ENCODE measurements at places on chromosomes 5 and 9.

- no peak for DNase-seq
These were observed 396.1 kb upstream of the MPDZ start for GRCh38 chr9:13675638-13676000.

- no peak for DNase-seq
These were observed 56.4 kb downstream of the SPEF2 start for GRCh38 chr5:35674049-35674448.

GRCh38 chr5:134248256-134248655 is 22.4 kb upstream of the PPP2CA start:
- DNase-seq, result no peak

GRCh38 chr9:15444141-15444540 is 21.5 kb downstream of the SNAPC3 start:
- no peak for DNase-seq

GRCh38 chr5:121667292-121667691 is 184.4 kb upstream of the FTMT start:
- no peak for DNase-seq
